ENCODE measurements at places on chromosomes 2 and 18. TPM values are rescaled to one million over a fixed set of nuclear protein-coding genes. Genes with fewer than 3 reads are reported as not detected.

GRCh38 chr2:6975988-6976387 lies 58.8 kb downstream of the RNF144A start:
- H3K36me3 ChIP-seq, result peaks cover 3% of the 10 kb centered on the region
- H3K4me1 ChIP-seq, result no peaks in the 10 kb centered on the region
- no peak overlapping the region for H3K27ac ChIP-seq

DNA sequence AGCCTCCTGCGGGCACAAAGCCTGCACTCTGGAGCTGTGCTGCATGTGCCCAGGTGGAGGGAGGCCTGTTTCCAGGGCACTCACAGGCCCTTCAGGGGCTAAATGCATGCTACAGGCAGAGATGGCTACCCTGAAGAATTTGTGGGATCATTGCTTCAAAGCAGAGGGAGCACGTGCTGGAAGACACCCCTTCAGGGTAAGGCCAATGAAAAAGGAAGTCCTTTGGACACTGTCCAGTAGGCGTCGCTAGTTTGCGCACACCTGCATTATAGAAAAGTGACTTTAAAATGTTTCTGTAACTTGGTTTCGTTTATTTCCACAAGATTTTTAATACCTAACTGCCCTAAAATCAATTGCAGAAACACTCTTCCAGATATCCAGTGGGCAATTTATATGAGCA lies 325.3 kb downstream of the ZNF516 start:
- H3K36me3 ChIP-seq, result no peaks in the 10 kb centered on the region
- peaks cover 45% of the 10 kb centered on the region for H3K27me3 ChIP-seq
- no peak overlapping the region for H3K4me3 ChIP-seq
- H3K27ac ChIP-seq, result no peak overlapping the region
- no peaks in the 10 kb centered on the region for H3K4me1 ChIP-seq

DNA sequence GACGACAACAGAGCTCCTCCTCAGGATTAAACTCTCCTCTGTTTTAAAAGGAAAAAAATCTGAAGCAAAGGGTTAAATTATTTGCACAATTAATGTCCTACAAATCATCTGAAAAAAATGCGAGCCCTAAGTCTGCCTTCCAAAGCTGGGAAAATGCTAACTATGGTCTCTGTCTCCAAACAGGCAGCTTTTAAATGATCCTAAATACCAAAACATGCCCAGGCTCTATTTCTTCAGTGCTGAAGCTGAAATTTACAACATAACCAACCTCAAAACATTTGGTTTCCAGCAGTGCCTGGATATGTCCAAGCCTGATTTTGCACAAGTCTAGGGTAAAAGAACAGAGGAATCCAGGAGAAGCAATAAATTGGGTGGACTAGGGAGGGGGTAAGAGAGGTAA lies 57.2 kb downstream of the LBH start:
- no peaks in the 10 kb centered on the region for H3K27me3 ChIP-seq
- H3K36me3 ChIP-seq, result no peaks in the 10 kb centered on the region
- no peak for DNase-seq

- H3K4me3 ChIP-seq, result no peak overlapping the region
- DNase-seq, result no peak
- no peaks in the 10 kb centered on the region for H3K27me3 ChIP-seq
These were observed 108.1 kb downstream of the TPO start for GRCh38 chr2:1521191-1521877.

The TTLL4 gene
- total RNA-seq, result 21.2 TPM

DNA sequence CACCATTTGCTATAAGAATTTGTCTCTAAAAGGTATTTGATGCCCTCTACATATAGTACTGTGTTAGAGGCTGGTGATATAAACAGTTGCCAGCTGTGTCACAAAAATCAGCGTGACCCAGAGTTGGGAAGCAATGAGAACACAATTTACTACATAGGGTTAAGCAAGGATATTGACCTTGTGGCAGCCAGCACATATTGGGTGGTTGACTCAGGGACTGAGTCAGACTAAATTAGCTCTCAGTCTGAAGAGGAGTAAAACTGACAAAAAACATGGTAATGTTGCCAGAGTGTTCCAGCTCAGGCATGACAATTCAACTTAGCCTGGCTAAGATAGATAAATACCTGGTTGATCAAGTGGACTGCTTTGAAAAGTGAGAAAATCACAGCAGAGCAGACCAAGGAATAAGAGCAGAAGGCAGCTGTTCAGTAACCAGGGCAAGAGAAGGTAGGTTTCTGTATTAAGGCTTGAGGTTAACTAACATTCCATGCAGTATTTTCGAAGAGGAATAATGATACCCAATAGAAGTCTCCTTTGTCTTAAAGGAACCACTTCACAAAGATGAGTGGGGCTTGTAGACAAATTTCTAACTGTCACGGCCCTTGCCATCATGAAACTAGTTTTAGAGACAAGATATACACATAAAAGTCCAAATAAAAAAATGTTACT lies 108.2 kb upstream of the ERBB4 start:
- peaks cover 4% of the 10 kb centered on the region for H3K27me3 ChIP-seq
- H3K27ac ChIP-seq, result no peak overlapping the region
- no peaks in the 10 kb centered on the region for H3K4me1 ChIP-seq
- no peak for DNase-seq
- no peaks in the 10 kb centered on the region for H3K36me3 ChIP-seq
- no peak overlapping the region for H3K4me3 ChIP-seq

GRCh38 chr2:239539083-239539775 lies 138.4 kb upstream of the HDAC4 start:
- peaks cover 5% of the 10 kb centered on the region for H3K27me3 ChIP-seq
- no peak overlapping the region for H3K4me3 ChIP-seq
- H3K36me3 ChIP-seq, result no peaks in the 10 kb centered on the region
- no peak for DNase-seq
- peaks cover 3% of the 10 kb centered on the region for H3K4me1 ChIP-seq
- no peak overlapping the region for H3K27ac ChIP-seq

DNA sequence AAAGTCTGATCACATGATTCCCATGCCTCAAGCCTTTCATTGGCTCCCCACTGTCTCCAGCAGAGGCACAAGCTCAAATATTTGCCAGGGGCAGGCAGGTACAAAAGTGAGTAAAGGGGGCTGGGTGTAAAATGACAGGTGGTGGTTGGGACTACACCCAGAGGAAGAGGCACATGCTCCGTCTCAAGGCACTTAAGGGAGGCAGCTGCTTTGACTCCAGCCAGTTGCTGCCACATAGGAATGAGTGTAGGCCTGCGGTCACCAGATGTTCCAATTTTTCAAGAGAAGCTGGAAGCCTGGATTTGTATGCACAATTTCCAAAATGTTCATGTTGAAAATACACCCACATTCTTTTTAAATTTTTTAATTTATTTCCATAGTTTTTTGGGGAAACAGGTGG lies 164.4 kb downstream of the UPP2 start:
- H3K36me3 ChIP-seq, result no peaks in the 10 kb centered on the region
- H3K27ac ChIP-seq, result no peak overlapping the region
- H3K4me3 ChIP-seq, result no peak overlapping the region
- no peak for DNase-seq
- H3K4me1 ChIP-seq, result no peaks in the 10 kb centered on the region

The RETREG2 gene
- 78.4 TPM for total RNA-seq

DNA sequence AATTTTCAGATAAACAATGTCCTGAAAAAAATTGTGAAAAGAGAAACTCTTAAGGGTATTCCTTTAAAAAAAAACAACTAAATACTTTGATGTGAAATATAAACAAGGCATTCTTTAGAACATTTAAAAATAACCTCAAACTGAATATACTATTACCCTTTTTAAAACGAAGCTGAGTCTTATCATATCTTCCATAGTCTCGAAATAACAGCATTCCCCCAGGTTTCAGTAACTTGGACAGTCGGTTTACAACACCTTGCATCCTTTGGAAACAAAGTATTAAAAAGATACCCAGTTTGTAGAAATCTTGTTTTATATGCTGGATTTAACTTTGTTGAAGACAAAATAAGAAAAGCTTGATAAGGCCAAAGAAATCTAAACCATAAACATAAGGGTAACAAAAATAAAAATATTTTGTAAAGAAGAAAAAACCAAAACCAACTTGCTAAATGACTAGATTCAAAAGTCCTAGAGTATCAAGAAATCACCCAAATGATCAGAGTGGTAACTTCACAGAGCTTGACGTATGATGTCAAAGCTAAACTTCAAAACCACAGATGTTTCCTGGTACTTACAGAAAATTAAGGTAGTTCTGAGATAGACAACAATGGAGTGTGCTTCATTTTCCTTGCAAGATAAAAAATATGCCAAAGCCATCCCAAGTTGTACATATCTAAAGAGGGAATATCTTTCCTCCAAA lies 107.8 kb downstream of the METTL8 start:
- peaks cover 30% of the 10 kb centered on the region for H3K4me1 ChIP-seq
- peak overlapping the region; percentile 79 for H3K4me3 ChIP-seq
- H3K27me3 ChIP-seq, result no peaks in the 10 kb centered on the region
- H3K36me3 ChIP-seq, result no peaks in the 10 kb centered on the region
- DNase-seq, result no peak

DNA sequence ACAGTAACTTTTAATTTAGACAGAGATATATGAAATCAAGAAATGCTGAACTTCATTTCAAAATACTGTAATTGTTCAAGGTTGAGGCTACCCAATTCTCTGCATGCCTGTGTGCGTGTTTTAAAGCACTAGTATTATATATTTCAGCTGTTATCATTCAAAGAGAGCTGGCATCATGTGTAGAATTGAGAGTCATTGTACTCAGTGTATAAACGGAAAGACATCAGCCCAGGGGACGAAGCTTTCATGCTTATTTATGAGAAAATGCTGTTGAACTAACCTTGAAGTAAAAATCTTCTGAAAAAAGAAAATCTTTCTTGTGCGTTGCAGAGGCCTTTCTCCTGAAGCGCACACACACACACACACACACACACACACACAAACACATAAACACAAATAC lies 48.4 kb downstream of the MYCN start:
- no peak for DNase-seq
- no peak overlapping the region for H3K4me3 ChIP-seq
- H3K36me3 ChIP-seq, result no peaks in the 10 kb centered on the region
- H3K27me3 ChIP-seq, result no peaks in the 10 kb centered on the region

The FBXO15 gene
- total RNA-seq, result 0.63 TPM

DNA sequence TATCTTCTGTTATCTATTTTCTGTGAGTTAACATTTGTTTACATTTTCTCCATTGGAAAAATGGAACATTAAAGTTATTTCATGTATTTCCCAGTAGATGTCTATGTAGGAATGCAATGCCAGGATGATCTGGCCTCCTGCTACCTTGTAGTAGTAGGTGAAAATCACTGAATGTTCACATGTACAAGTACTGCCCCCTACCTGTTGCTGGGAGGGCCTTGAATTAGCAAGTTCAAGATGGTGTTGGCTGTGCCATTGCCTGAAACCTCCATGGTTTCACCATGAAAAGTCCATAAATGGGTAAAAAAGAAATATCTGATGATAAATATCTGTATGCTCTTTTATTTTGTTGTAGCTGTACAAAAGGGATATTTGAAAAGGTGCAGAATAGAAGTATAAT lies 30.7 kb downstream of the XRCC5 start:
- H3K27me3 ChIP-seq, result no peaks in the 10 kb centered on the region
- peak overlapping the region; percentile 14 for H3K27ac ChIP-seq
- H3K4me3 ChIP-seq, result no peak overlapping the region
- DNase-seq, result no peak

DNA sequence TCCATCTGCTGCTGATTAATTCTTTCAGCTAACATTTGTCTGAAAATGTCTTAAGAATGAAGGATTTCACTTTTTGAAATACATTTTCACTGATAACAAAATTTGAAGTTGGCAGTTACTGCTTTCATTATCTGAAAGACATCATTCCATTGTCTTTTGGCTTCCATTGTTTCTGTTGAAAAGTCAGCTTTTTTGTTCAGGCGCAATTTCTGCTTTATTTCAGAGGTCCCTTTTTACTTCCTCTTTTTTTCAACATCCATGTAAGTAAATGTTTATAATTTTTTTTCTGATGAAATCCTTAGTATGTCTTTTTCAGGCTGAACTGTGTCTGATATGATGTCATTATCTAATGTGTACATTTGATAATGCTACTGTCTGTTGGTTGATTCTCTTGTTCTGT lies 184.2 kb downstream of the RND3 start:
- no peak for DNase-seq
- no peaks in the 10 kb centered on the region for H3K4me1 ChIP-seq
- H3K27me3 ChIP-seq, result no peaks in the 10 kb centered on the region
- H3K4me3 ChIP-seq, result no peak overlapping the region
- no peaks in the 10 kb centered on the region for H3K36me3 ChIP-seq

The KYNU gene
- total RNA-seq, result 1.8 TPM

The DPYSL5 gene
- not detected for total RNA-seq

The CCL20 gene
- 24.3 TPM for total RNA-seq

- H3K4me1 ChIP-seq, result peaks cover 52% of the 10 kb centered on the region
- DNase-seq, result no peak
- H3K36me3 ChIP-seq, result peaks cover 2% of the 10 kb centered on the region
- H3K27me3 ChIP-seq, result no peaks in the 10 kb centered on the region
These were observed 66.4 kb downstream of the BABAM2 start for GRCh38 chr2:27956888-27957287.

- H3K4me3 ChIP-seq, result no peak overlapping the region
- H3K27ac ChIP-seq, result no peak overlapping the region
- DNase-seq, result no peak
- peaks cover 3% of the 10 kb centered on the region for H3K4me1 ChIP-seq
- H3K36me3 ChIP-seq, result peaks cover 2% of the 10 kb centered on the region
- peaks cover 47% of the 10 kb centered on the region for H3K27me3 ChIP-seq
These were observed 53.7 kb downstream of the SLC4A3 start for GRCh38 chr2:219680958-219681693.

- H3K27ac ChIP-seq, result no peak overlapping the region
- no peak overlapping the region for H3K4me3 ChIP-seq
- H3K4me1 ChIP-seq, result no peaks in the 10 kb centered on the region
- no peak for DNase-seq
- H3K27me3 ChIP-seq, result no peaks in the 10 kb centered on the region
These were observed 412.8 kb downstream of the CMPK2 start for GRCh38 chr2:6452702-6453481.

The M1AP gene
- total RNA-seq, result 0.60 TPM

The SERPINB11 gene
- not detected for total RNA-seq

The VWA3B gene
- not detected for total RNA-seq

The OTOS gene
- not detected for total RNA-seq

DNA sequence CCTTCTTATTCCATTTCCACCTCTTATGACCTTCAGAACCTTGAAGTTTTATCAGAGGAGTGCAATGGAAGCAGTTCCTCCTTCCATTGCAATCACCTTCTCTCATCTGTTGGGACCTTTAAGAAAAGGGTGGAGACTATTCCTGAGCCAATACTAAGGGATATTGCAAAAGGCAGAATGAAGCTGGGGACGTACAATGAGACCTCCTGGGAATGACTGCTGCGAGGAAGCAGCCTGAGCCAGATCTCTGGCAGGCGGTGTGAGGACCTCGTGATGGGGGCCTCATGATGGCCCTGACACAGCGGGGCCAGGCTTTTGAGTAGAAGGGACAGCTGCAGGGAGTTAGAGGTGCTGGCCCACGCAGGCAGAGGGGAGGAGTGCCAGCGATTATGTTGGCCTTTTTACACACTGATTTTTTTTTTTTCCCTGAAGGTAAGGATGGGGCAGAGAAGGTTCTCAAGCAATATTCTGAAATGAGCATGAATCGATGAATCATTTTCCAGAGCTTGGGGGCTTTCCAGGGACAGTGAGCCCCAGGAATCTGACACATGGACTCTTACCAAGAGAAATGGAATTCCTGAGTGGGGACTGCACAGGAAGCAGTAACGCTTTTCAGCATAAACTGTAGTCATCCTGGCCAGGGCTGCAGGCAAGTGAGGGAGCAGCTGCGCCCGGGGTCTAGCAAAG lies 40.0 kb upstream of the LAPTM4A start:
- H3K27me3 ChIP-seq, result peaks cover 46% of the 10 kb centered on the region
- DNase-seq, result no peak
- H3K36me3 ChIP-seq, result peaks cover 5% of the 10 kb centered on the region
- H3K4me1 ChIP-seq, result peaks cover 4% of the 10 kb centered on the region

The CXCR4 gene
- total RNA-seq, result 1,189 TPM

The HSBP1L1 gene
- 21.5 TPM for total RNA-seq
